Stimulated activated CD4-positive, alpha-beta T cell treated with anti-CD3 and anti-CD28 coated beads, Interleukin-12 subunit alpha, Interleukin-12 subunit beta, amount 100 ng/mL, for 24 hours (primary cell): ENCODE measurements at places on chromosomes 7 and 10.

DNA sequence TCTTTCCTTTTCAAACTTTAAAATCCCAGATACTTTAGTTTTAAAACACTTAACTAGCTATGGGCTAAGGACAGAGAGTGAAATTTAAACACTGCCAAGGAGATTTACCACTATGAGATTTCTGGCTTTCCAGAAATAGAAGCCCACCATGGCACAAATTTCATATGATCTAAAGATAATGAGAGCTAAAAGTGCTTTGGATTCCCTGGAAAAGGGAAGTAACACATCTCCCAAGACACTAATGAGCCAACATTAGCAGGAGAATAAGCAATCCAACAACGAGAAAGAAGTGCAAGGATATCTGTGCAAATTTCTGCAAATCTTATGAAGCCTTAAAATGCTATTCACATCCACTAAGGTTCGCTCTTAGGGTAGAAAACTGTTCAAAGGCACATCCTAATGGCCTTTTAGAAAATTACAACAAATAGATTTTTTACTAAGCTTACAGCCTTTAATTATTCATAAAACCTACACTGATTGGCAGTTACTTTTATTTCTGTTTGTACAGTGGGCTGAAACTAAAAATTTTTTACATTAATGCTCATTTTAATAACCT is 100.3 kb downstream of the RAPGEF5 start:
- no peak for DNase-seq

DNA sequence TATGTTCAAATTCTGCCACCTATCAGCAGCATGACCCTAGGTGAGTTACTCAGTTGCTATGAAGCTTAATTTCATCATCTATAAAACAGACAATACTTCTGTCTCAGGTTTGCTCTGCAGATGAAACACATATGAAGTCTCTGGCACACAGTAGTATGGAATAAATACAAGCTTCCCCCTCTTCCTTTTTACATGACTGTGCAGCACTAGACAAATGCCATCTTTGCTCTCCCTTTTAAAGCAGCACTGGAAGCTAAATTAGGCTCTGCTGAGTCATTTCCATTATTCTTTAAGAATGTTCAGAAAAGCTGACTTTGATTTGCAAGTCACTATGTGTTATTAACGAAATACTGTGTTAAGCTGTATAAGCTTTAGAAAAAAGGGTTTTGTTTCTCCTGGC is 40.7 kb upstream of the ANAPC16 start:
- no peak for DNase-seq

GRCh38 chr7:5231116-5231515 is 41.1 kb downstream of the WIPI2 start:
- no peak for DNase-seq

DNA sequence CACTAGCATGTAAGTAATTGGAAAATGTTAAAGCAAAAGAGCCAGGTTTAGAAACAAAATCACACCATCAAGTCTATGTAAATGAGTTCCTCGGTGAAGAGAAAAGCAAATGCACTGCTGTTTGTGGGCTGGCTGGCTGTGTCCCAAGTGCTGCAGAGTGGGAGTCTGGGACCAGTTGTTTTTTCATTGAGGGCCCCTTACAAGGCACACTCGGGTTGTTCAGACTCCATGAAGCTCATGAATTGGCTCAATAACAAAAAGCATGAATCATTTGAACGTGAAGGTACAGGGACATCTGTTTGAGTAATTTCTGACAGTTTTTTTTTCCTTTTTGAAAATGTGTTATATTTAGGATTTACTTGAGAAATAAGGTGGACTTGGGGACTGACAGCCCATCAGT is 28.0 kb downstream of the GRK5 start:
- DNase-seq, result no peak

DNA sequence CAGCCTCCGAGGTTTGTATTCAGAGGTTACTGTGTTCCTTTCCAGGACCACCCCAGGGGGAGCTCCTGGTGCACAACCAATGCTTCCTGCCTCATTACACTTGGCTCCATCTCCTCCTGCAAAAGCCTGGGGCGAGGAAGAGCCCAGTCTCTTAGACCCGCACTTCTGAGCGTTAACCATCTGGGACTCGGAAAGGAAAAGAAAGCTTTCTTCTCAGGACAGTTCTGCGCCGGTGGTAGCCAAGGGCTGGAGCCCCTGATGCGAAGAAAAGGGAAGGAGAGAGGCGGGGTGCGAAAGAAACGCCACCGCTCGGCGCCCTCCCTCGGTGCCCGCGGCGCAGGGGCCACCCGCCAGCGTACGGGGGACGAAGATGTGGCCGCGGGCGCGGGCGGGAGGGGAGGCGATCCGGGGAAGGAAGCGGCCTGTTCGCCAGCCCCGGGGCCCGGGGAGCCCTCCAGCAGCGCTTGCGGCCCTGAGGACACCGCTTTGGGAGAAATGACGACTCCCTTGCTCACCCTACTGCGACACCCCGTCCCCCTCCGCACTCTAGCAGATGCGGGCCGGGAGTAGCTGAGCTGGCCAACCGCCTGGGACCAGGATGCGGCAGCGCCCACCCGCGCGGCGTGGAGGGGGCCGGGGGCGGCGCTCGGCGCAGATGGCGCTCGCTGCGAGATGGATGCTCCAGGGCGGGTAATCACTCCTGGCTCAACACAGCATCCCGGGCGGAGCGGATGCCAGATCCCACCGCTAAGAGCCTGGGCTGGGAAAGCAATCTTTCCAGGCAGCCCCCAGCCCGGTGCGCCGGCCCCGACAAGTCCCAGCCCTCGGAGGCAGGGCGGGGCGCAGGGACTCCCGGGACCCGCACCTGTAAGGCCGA is 1.3 kb downstream of the NRCAM start:
- no peak for DNase-seq

DNA sequence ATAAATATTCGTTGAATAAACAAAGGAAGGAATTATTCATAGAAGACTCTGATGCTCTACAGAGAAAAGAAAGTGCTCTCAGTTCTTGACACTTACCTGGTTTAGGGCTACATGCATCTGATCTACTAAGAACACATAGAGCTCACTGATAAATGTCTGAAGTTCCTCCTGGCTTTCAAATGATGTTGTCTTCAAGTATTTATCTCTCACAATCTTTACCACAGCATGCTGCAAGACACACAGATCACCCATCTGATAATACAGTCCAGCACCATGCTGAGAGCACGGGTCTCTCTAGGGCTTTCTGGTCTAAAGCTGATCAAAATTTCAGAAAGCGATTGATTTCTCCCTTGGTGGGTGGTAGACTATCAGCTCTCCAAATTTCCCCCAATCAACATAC is 44.5 kb upstream of the MRPS16 start:
- DNase-seq, result no peak

DNA sequence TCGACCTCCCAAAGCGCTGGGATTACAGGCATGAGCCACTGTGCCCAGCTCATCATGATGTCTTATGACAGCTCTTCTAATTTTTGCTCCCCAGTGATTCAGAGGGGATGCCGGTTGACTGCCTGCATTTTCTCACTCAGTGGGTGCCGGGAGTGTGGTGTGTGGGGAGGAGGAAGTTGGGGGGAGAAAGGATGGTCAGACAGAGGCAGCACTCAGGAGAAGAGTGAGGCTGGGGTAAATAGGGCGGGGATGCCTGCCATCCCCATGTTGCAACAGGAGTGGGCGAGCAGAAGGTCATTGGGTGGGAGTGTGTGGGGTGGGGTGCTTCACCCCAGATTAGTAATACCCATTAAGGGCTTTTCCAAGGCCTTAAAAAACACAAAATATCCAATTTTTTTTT is 3.5 kb upstream of the CCL24 start:
- DNase-seq, result no peak

DNA sequence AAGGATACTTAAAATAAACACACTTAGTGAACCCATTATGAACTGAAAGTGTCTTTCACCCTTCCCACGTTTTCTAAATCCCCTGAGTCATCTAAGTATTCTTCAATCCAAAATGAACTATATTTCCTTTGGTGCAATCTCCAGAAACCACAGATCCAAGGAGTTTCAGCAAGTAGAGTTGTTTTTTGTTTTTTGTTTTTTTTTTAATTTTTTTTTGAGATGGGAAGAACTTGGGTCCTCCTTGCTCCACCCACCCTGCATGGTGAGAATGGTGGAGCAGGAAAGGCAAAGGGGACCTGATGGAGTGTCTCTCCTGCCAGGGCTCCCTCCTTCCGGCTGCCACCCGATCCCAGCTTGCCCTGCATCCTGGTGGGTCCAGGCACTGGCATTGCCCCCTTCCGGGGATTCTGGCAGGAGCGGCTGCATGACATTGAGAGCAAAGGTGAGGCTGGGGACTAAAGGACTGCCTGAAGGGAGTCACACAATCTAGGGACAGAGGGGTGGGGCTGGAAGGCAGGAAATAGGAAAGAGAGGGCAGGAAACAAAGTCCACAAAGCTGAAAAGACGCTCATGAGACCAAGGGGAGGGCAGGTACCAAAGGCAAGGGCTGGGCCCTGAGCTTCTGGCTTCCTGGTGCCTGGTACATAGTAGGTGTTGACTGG is 12.1 kb downstream of the ATG9B start:
- DNase-seq, result no peak

DNA sequence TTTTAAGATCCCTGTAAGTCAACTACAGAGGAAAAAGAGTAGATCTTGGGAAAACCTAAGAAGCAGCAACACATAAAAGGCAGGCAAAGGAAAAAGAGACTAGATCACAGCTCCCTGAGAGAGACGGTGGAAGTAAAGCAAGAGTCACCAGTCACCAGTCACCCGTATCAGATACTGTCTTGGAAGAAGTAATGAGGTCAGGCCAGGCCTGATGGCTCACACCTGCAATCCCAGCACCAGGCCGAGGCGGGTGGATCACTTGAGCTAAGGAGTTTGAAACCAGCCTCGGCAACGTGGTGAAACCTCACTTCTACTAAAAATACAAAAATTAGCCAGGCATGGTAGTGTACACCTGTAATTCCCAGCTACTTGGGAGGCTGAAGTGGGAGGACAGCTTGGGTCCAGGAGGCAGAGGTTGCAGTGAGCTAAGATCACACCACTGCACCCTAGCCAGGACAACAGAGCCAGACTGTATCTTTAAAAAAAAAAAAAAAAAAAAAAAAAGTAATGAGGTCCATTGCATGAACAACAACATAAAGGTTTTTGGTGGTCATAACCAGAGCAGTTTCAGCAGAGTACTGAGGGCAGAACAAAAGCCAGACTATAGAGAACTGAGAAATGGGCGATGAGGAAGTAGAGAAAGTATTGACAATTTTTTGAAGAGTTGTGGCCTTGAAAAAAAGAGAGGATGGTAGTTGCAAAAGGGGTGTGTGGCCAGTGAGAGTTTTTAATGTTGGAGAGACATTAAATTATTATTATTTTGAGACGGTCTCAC is 16.9 kb downstream of the ZNF713 start:
- no peak for DNase-seq

GRCh38 chr7:101804967-101805366 is 12.5 kb upstream of the CUX1 start:
- no peak for DNase-seq

GRCh38 chr7:29356631-29357030 is 162.1 kb downstream of the CHN2 start:
- no peak for DNase-seq

DNA sequence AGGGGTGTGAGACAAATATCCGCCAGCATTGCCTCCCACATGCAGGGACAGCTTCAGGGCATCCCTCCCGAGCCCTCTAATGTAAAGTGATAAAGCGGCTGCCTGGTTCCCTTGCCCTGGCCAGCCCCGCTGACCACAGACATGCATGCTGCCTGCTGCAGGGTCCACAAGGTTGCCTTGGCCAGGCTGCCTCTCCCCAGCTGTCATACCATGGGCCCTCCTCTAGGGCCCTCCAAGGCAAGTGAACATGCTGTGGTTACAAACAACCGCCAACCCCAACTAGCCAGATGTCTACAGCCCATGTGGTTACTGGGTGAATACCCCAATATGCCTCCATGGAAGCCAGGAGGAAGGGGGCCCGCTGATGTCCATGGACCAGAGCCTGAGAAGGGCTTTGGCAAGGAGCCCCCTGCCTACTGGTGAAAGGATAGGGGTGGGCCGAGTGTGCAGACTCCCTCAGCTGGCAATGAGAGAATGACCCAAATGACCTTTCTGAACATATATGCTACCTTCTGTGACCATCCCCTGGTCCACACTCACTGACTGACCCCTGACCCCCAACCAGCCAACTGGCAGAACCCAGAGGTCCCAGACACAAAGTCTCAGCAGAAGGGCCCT is 37.4 kb downstream of the GRID1 start:
- no peak for DNase-seq

DNA sequence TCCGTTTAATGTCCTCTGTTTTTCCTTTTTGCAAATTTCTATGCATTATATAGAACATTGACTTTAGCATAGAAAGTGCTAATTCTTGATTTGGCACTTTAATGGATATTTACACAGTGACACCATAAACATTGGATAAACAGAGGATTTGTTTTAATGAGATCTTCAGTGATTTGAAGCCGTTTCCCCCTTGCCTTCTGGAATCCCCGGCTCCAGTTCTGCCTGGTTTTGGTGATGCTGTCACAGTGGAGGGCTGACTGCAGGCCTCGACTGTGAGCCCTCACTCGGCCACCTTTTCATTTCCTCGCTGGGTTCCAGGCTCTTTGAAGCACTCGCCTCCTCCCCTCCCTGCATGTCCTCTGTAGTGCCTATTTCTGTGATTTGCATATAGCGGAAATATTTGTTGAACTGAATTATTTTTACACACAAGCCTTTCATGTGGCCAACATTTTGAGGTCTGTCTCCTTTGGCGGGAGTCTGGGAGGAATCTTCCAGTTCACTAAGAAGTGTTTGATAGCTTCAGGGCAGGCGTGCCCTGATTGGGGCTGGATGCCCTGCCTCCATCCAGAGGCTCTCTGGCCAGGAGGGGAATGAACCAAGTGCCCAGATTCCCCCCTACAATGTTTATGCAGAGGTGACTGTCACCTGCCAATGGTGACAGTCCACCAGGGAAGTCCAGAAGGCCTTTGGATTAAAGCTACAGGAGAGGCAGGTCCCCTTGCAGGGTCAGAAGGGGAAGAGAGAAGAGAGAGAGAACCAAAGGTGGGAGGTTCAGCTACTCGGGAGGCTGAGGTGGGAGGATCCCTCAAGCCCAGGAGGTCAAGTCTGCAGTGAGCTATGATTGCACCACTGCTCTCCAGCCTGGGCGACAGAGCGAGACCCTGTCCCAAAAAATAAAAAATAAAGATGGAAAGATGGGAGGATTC is 67.5 kb downstream of the CUX1 start:
- peak; percentile 1 for DNase-seq
